ENCODE measurements at places on chromosomes 7 and 10.
A peak's percentile ranks its signal among the peaks of the same experiment; 100 is the strongest.

- DNase-seq, result no peak
These were observed 1285.8 kb upstream of the SORCS1 start for GRCh38 chr10:108450280-108450679.

GRCh38 chr7:80410081-80410480 is 101.8 kb downstream of the GNAT3 start:
- DNase-seq, result no peak

- DNase-seq, result peak; percentile 81
These were observed at the start of gene TTYH3 for GRCh38 chr7:2631946-2632732. Gene TTYH3 (plus strand): TSS chr7:2631986. CDS start chr7:2632156, 170 bp downstream.

DNA sequence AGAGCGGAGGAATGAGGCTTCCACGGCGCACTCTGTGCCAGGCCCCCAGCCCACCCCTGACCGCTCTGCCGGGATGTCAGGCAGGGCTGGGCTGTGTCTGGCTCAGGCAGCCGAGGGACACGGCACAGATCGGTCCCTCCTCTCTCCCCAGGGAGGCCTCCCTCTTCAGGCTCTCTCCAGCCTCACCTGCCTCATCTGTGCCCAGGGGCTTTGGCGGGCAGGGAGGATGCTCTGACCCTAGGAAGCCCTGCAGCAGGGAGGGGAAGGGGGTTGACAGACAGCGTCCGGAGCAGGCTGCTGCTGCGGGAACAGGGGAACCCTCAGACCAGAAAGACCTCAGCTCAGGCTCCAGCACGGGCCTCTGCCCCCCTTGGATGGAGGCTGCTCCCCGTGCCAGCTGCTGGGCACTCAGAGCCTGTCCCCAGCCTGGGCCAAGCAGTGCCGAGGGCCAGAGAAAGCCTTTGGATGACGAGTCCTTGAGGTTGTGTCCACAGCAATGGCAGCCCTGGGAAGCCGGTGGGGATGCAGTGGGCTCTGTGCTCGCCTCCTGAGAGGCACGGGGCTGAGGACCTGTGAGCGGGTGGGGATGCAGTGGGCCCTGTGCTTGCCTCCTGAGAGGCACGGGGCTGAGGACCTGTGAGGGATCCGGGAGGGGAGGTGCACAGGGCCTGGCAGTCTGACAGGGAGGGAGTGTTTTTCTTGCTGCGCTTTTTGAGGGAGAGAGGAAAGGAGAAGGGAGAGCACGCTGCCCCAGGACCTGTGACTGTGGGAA is 66.9 kb downstream of the FOXL3 start:
- DNase-seq, result no peak

GRCh38 chr7:25732766-25733217 is 419.2 kb upstream of the NFE2L3 start:
- no peak for DNase-seq

- DNase-seq, result no peak
These were observed 482.9 kb downstream of the POM121L12 start for GRCh38 chr7:53518319-53518718.

GRCh38 chr10:49113741-49114141 is 1.6 kb downstream of the VSTM4 start:
- DNase-seq, result no peak

DNA sequence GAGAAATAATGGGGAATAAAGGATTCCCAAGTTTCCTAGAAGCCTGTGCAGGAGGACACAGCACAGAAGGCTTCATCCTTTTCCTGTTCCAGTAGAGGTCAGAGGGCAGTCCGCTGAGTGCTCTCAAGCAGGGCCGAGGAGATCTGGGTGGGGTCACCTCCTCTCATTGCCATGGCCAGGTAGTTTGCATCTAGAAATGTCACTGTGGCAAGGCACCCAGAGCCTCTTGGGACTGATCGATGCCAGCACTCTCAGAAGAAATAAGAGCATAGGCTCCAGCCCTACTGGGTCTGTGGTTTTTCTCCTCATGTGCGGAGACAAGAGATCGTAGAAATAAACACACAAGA is 7.9 kb downstream of the NUB1 start:
- DNase-seq, result no peak

- no peak for DNase-seq
These were observed 302.1 kb downstream of the CACNA2D1 start for GRCh38 chr7:82141427-82141826.

DNA sequence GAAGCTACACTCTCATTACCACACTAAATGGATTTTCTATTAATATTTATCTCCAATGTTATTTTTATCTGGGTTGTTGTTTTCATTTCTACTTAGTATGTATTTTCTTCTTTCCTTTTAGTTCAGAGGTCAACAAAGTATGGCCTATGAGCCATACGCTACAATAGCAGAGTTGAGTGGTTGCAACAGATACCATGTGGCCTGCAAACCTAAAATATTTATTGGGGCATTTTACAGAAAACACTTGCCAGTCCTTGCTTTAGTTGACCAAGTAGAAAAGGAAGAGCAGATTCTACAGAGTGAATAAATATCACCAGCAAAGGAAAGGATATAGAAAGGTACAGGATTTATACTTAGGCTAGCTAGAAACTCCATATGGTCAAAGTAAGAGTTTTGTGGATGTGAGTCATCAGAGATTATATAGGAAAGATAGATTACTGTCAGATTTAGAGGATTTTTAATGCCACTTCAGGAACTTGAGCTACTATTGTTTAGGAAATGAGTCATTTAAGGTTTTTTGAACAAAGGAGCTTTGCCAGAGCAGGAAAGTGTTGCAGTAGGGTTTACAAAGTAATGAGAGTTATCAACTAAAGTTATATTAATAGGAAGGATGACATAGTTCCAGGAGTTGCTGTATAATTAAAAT is 323.3 kb upstream of the KAT6B start:
- DNase-seq, result no peak

- no peak for DNase-seq
These were observed 45.9 kb upstream of the ANTXRL start for GRCh38 chr10:46240684-46241565.
